Progenitor cell of endocrine pancreas (in vitro differentiated cells): ENCODE measurements at places on chromosomes 12 and 14.

- no peaks in the 10 kb centered on the region for H3K4me1 ChIP-seq
- H3K36me3 ChIP-seq: no peaks in the 10 kb centered on the region
- H3K27ac ChIP-seq: no peak overlapping the region
- H3K4me3 ChIP-seq: no peak overlapping the region
- DNase-seq: no peak
Observed at GRCh38 chr12:125149160-125150108, 84.2 kb downstream of the AACS start.

GRCh38 chr14:28754209-28754985 is 12.2 kb upstream of the FOXG1 start:
- peaks cover 71% of the 10 kb centered on the region for H3K27me3 ChIP-seq
- no peak for DNase-seq
- no peak overlapping the region for H3K27ac ChIP-seq

DNA sequence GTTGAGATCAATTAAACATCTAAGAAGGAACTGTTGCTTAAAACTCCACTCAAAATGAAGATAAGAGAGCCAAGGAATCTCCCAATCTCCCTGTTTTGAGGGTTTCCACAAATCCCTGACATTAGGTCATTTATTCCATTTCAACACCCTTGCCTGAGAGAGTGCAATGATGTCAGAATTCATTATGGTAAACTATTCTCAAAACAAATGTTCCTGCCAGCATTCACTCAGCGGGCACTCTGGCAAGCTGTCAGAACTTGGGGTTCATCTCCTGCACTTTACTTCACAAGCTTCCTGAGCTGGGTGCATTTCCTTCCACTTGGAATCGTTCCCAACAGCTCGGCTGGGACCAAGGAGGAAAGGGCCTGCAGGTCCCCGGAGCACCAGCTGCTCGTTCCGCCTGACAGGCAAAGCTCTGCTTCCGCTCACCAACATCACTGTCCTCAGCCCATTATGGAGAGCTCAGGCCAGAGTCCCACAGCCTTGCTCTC is 117.8 kb downstream of the TTC7B start:
- no peaks in the 10 kb centered on the region for H3K27me3 ChIP-seq
- H3K4me3 ChIP-seq: no peak overlapping the region
- no peak overlapping the region for H3K27ac ChIP-seq
- no peaks in the 10 kb centered on the region for H3K36me3 ChIP-seq

DNA sequence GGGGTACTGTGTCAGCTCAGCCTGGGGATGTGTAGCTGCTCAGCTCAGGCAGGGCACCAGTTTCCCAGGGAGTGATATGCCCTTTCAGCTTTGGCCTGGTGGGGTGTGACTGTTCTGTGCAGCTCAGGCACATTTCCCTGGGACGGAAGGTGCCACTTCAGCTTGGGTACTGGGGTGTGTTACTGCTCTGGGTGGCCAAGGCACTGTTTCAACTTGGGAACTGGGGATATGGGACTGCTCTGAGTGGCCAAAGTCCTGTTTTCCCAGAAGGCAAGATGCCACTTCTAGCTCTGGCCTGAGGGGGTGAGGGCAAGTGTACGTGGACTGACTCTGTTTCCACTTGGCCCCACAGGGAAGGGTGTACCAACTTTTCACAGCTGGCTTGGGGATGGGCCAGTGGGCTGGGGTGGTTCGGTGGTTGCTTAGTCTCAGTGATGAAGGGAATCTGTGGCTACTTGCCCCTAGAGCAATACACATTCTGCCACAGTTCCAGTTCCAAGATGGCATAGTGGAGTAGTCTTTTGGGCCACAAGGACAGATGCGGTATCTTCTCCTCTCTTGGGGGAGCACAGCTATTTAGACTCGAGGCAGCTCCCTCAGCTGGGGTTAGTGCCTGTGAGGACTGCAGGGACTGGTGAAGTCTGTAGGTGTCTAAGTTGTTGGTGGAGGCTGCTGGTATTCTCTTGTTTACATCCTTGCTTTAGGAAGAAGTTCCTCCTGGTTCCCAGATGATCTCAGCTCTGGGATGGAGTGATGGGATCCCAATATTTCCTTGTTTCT is 26.4 kb downstream of the TBC1D15 start:
- peak overlapping the region; percentile 51 for H3K27ac ChIP-seq
- peaks cover 22% of the 10 kb centered on the region for H3K36me3 ChIP-seq
- no peaks in the 10 kb centered on the region for H3K4me1 ChIP-seq
- no peak for DNase-seq

- peaks cover 17% of the 10 kb centered on the region for H3K4me1 ChIP-seq
- H3K4me3 ChIP-seq: no peak overlapping the region
- no peaks in the 10 kb centered on the region for H3K36me3 ChIP-seq
- peak overlapping the region; percentile 42 for H3K27ac ChIP-seq
Observed at GRCh38 chr14:34222867-34223266, 239.2 kb downstream of the SPTSSA start.

- H3K4me1 ChIP-seq: peaks cover 18% of the 10 kb centered on the region
- no peak overlapping the region for H3K4me3 ChIP-seq
- H3K27ac ChIP-seq: no peak overlapping the region
- peaks cover 23% of the 10 kb centered on the region for H3K27me3 ChIP-seq
Observed at GRCh38 chr12:6228535-6229223, 28.5 kb downstream of the CD9 start.

DNA sequence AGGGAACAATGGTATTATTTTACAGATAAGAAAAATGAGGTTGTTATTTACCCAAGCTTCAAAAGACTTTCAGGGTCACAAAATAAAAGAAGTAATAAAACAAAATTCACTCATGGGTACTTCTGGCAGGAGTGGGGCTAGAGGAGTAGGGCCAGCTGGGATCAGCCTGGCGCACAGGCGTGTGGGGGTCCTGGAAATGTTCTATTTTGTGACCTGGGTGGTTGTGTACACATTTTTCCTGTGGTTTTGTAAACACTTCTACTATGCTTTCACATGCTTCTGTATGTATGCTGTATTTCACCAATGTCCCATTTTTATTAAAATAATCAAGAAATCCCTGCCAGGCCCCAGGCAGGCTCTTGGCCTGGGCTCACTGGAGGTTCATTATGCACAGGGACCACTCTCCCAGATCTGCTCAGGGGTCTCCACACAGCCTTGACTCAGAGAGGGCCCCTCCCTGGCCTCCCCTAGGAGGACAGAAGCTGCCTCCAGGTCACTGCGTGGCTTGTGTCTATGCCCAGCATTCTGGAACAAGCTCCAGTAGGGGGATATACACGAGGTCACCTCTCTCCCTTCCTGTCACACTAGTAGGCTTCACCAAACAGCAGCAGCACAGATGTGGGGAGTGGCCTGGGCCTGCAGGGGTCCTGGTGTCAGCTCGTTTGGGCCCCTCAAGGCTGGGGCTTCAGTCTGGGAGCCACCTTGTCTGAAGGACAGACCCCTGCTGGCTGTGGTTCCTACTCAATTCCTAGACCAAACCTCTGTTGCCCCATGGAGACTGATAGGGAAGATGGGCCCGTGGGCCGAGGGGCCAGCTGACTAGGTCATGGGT is 37.8 kb downstream of the ANAPC7 start:
- no peaks in the 10 kb centered on the region for H3K27me3 ChIP-seq
- H3K27ac ChIP-seq: no peak overlapping the region
- no peak overlapping the region for H3K4me3 ChIP-seq
- peaks cover 2% of the 10 kb centered on the region for H3K36me3 ChIP-seq
- no peak for DNase-seq

- H3K4me1 ChIP-seq: peaks cover 18% of the 10 kb centered on the region
- H3K4me3 ChIP-seq: no peak overlapping the region
- H3K27ac ChIP-seq: peak overlapping the region; percentile 24
Observed at GRCh38 chr14:52850451-52850909, 59.1 kb upstream of the GNPNAT1 start.

- no peak overlapping the region for H3K4me3 ChIP-seq
- no peaks in the 10 kb centered on the region for H3K27me3 ChIP-seq
- no peak for DNase-seq
- H3K4me1 ChIP-seq: no peaks in the 10 kb centered on the region
- H3K27ac ChIP-seq: no peak overlapping the region
Observed at GRCh38 chr12:58288190-58288589, 346.8 kb downstream of the ATP23 start.

DNA sequence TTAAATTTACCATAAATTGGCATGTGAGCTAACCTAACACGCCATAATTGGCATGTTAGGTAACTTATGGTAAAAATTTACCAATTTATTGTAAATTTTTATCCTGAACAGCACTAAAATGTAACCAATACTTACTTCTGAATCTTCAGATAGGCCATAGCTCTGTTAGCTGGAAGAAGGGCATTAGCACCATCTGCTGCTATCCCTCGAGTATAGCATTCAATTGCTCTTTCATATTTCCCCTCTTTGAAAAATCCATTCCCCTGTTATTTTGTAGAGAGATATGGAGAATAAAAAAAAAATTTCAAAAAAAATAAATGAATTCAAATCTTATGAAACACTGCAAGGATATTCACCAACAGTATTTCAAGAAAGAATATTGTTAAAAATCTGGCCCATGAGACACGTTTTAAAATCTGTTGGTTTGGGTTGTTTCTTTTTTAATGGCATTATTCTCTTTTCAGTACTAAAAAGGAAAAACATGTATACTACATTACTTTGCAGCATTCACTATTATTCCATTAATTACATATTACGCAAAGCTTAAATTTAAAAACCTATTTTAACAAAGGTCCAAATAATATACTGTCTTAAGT is 19.1 kb downstream of the RPAP3 start:
- no peak overlapping the region for H3K27ac ChIP-seq
- no peaks in the 10 kb centered on the region for H3K27me3 ChIP-seq
- peaks cover 10% of the 10 kb centered on the region for H3K36me3 ChIP-seq
- H3K4me1 ChIP-seq: no peaks in the 10 kb centered on the region
- no peak for DNase-seq

- DNase-seq: no peak
- H3K36me3 ChIP-seq: no peaks in the 10 kb centered on the region
- H3K4me1 ChIP-seq: peaks cover 2% of the 10 kb centered on the region
- no peak overlapping the region for H3K27ac ChIP-seq
Observed at GRCh38 chr12:26298785-26299621, 103.6 kb downstream of the SSPN start.

- H3K4me3 ChIP-seq: no peak overlapping the region
- no peaks in the 10 kb centered on the region for H3K4me1 ChIP-seq
- no peak overlapping the region for H3K27ac ChIP-seq
Observed at GRCh38 chr14:52599974-52600373, 47.3 kb downstream of the GPR137C start.

GRCh38 chr14:62322216-62322615 is 560.0 kb downstream of the SNAPC1 start:
- no peak for DNase-seq
- H3K27ac ChIP-seq: no peak overlapping the region
- no peaks in the 10 kb centered on the region for H3K36me3 ChIP-seq
- H3K4me3 ChIP-seq: no peak overlapping the region
- no peaks in the 10 kb centered on the region for H3K27me3 ChIP-seq

DNA sequence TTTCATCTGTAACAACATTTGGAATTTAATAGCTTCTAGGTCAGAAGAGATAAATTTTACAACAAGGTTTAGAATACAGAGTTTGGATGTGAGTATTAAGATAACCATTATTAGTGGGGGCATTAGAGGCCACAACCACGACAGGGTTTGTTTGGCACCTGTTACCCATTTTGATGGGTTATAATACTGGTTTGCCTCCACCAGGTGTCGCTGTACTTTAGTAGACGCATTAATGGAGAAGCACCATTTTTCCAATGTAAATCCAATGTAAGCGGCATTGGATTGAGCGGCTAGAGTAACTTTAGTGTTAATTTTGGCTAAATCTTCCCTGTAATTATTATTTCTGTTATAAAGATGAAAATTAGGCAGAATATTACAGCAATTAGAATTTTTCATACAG is 136.2 kb downstream of the SLCO1B3 start:
- H3K4me1 ChIP-seq: peaks cover 6% of the 10 kb centered on the region
- H3K36me3 ChIP-seq: peaks cover 3% of the 10 kb centered on the region
- peaks cover 16% of the 10 kb centered on the region for H3K27me3 ChIP-seq
- no peak overlapping the region for H3K27ac ChIP-seq
- H3K4me3 ChIP-seq: no peak overlapping the region

DNA sequence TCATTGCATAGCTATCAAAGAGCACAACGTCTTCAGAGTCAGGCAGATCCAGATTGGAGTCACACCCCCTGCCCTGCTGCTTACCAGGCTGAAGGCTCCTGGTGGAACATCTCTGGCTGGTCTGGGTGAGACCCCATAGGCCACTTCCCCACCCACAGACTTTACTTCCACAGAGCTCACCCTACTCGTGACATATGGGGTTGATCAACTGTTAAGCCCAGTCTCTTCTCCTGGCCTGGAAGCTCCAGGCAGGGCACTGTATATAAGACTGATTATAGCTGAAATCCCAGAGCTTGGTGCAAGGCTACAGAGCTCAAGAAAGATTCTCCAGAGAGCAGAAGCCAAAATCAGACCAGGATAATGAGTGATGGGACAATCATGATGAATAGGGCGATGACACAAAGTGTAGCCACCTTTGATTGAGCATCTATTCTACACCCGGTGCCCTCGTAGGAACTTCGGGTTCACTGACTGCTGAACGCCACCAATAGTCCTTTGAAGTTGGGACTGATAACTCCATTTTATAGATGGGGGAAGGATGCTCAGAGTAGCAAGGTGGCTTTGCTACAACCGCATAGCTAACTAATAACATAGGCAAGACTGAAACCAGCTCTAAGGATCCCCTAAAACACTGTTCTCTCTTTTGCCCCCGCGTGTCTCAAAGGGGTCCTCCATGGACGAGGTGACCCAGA is 287.8 kb downstream of the BCL11B start:
- H3K4me3 ChIP-seq: no peak overlapping the region
- H3K4me1 ChIP-seq: no peaks in the 10 kb centered on the region
- no peak overlapping the region for H3K27ac ChIP-seq
- H3K27me3 ChIP-seq: peaks cover 10% of the 10 kb centered on the region
- no peak for DNase-seq
